ENCODE measurements at places on chromosomes 1 and 21.
A peak's percentile ranks its signal among the peaks of the same experiment; 100 is the strongest.

- peak; percentile 87 for DNase-seq
Measured at GRCh38 chr1:230752407-230752806, 5.2 kb downstream of the CAPN9 start.

DNA sequence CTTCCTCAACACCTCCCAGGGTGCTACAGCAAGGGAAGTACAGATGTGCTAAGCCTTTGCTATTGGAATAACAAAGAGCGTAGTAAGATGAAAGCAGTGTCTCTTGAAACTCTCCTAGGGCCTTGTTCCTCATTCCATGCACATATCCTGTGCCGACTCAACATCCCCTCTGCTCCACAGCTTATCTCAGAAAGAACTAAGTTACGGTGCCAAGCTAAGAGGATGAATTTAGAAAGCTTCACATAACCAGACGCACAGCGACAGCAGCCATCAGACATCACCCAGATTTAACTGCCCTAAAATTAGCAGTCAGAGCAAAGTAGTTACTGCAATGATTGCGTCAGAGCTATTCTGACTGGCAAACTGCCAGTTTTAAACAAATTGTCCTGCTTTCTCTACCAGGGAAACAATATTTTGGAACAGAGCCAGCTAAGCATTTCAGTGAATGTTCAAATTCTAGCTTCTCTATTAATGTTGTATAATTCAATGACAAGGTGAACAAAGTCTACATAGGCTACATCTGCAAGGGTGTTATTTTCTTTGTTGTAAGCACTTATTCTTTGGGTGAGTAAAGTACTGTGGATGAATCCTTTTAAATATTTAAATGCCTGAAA lies 9.5 kb downstream of the SIPA1L2 start:
- no peak for DNase-seq

- DNase-seq = no peak
Measured at GRCh38 chr1:231590453-231591198, 36.0 kb upstream of the DISC1 start.

- no peak for DNase-seq
Measured at GRCh38 chr1:87179851-87180519, 148.7 kb upstream of the LMO4 start.

- DNase-seq = no peak
Measured at GRCh38 chr21:23247334-23247733, 2249.1 kb downstream of the NCAM2 start.

DNA sequence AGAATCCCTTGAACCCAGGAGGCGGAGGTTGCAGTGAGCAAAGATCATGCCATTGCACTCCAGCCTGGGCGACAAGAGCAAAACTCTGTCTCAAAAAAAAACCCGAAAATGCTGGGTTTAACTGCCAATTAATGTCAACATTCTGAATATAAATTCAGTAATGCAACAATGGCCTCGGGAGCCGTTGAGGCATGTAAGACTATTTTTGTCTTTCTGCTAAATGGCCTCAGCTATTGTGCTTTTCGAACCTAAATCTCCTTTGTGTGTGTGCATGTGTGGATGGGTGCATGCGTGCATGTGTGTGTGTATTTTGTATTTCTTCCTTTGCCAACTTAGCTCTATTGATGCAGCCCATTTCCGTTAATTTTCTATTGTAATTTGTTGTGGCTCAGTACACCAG lies 31.6 kb downstream of the CLIC4 start:
- DNase-seq = no peak

DNA sequence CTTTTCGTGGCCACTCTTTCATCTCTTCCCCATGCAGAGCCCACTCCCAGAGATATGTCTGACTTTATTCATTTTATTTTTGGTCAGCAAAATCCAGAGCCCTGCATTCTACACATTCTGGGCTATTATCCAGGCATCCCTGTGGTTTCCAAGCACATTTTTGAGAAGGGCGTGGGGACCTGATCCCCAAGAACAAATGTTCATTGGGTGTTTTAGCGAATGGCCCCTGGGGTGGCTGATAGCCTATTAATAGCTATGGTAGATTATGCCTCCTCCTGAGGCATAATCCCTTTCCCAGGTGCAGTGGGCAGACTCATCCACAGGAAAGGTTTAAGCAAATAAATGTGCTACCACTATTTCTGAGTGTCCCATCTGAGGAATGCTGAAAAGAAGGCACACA lies 511.8 kb upstream of the USP24 start:
- DNase-seq = no peak

DNA sequence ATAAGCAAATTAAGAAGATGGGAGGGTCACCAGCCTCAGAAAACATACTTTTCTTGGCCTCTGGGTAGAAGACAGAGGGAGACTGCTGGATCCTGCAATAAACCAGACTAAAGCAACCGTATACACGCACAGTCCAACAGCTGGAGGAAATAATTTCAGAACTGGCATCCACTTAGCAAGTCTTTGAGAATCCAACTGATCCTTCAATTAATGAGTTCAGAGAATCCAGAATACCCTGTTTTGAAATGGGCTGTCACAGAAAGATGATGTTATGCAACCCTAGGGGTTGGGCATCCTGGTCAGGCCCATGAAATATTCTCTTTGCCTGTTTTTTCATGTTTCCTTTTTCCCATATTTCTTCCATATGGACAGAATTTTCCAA lies 134.0 kb upstream of the MAGI3 start:
- no peak for DNase-seq

GRCh38 chr1:38095454-38095931 lies 48.9 kb upstream of the POU3F1 start:
- DNase-seq = no peak

DNA sequence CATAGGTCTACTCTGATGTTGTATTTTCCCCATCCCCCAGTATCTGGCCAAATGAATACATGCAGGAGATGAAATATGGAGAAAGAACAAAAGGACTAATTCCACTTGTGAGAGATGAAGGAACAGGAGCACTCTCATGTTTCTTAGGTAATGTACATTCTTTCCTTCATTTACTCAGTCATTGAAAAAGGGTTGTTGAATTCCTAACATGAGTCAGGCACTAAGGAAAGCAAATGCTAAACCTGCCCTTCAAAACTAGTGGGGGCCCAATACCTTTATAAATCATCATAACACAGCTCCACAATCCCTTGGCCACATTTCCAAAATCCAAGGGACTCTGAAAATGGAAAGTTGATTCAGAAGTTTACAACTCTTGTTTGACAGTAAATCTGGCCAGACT lies 94.3 kb downstream of the DIRAS3 start:
- no peak for DNase-seq

- no peak for DNase-seq
Measured at GRCh38 chr1:115291741-115292140, 46.3 kb downstream of the NGF start.

DNA sequence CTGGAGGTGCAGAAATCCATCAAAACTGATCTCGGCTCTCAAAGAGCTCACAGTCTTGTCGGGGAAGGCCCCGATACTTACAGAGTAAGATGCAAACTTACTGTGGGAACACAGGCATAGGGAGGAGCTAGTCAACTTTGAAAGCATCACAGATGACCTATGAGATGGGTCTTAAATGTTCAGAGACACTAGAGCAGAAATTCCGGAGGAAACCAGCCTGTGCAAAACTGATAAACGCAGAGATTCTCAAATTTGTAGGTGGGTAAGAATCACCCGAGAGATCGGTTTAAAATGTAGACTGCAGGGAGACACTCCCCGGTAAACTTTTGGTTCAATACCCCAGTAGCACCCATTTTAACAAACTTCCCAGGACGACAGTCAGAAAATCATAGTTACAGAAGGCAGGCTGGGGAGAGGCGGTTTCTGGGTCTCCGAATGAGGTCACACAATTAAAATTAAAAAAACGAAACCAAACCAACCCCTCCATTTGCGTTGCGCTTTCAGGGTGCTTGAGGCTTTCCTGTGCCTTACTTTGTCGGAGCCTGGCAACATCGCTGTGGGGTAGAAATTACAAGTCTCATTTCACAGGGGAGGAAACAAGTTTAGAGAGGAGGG lies 755 bp upstream of the THRAP3 start:
- DNase-seq = no peak

- DNase-seq = no peak
Measured at GRCh38 chr1:10939654-10940450, 72.6 kb upstream of the TARDBP start.

Measured in upper lobe of right lung (tissue), 1 donor.